ENCODE measurements at places on chromosomes 6 and 20.

- no peak for DNase-seq
These were observed 12.2 kb downstream of the BTN3A1 start for GRCh38 chr6:26414281-26414680.

DNA sequence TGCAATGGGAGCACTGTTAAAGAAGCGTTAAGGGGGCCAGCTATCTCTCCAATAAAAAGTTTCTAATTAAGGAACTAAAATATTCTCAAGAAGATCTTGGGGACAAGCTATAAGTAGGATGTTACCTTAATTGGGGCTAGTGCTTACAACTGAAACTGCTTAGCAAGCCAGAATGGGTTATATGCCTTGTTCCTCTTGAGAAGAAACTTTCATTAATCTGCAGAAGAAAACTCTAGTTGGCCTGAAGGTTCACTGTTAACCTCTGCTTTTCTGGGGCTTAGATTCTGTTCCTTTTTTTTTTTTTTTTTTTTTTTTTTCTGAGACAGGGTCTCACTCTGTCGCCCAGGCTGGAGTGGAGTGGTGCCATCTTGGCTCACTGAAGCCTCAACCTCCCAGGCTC lies 82.2 kb downstream of the BACH2 start:
- no peak for DNase-seq

DNA sequence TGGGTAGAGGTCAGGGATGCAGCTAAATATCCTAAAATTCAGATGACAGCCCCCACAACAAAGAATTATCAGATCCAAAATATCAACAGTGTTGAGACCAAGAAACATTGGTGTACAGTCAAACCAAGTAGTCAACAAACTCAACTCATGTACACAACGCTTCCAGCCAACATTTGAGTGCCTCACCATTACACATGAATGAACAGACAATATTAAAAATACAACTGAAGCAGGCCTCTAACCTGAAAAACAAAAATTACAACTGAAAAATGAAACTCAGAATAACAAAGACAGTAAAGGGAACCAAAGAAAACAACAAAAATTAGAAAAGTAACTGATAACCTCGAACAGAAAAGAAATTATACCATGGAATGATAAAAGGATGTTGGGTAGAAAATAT lies 46.2 kb downstream of the HACE1 start:
- no peak for DNase-seq

- peak; percentile 45 for DNase-seq
These were observed 38.9 kb downstream of the SMAP1 start for GRCh38 chr6:70706491-70707123.

DNA sequence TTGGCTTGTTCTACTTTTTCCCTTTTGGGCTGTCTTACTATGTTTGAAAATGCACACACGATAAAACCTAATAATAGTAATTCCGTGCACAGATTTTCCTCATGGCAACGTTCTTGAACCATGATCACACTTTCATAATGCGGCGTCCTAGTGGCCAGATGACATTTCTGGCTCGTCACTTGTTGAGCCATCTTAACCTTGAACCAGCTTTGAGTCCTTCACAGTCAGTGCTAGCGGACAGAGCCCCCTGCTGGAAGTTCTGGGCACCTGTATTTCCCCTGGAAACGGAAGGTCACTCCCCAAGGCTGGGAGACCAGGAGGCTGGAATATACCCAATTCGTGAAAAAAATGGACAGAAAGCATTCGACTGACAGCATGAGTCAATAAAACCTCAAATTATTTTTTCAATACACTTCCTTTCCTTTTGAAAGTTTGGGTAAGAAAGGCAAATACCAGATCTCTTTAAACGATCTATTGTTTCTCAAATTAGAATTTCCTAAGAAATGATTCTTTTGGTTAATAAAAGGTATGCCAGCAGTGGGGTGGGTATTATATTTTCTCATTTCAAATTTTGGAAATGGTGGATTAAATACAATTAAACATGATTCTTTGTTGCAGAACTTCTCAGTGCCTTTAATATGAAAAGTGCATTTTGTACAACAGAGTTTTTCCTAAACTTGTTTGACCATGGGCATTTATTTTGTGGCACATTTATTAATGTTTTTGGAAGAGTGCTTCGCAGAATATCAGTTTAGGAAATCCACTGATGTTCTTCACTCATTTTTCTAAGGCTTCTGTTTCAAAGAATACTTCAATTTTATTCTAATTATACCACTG lies 542.3 kb downstream of the QKI start:
- DNase-seq = peak; percentile 40

- DNase-seq = no peak
These were observed 55.8 kb downstream of the FOXO3 start for GRCh38 chr6:108616544-108616943.

DNA sequence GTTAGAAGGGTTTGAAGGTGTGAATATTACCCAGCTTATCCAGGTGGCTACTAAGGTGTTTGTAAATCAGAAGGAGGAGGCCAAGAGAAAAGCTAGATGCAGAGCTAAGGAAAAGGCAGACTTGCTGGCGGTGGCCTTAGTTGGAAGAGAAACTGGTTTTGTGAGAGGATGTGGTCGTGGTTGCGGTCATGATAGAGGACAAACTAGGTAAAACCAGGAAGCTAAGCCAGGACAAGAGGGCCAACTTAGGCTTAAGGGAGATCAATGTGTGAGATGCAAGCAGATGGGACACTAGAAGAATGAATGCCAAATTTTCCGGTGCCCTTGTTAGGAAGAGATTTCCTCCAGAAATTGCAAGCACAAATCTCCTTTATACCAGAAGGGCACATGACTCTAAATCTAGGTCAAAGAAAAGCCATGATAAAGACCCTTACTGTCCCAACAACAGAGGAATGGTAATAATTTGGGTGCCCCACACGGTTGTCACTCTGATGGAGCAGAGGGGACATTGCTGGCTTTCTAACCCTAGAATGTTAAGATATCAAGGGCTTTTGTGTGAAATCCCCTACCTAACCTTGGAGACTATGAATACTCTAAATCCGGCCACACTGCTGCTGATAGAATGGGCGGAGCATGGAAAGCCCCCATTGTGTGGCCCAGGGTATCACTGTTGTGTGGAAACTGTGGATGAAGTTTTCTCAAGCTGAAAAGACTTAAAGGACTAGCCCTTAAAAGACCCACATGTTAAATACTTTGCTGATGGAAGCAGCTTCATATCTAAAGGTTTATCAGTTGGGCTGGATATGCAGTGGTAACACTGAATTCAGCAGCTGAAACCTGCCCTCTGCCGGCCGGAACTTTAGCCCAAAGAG lies 7.8 kb downstream of the IL22RA2 start:
- no peak for DNase-seq
